Activated CD4-positive, alpha-beta T cell treated with anti-CD3 and anti-CD28 coated beads, Interleukin-2, amount 50 U/mL, for 48 hours (primary cell): ENCODE measurements at places on chromosomes 2 and 18.

DNA sequence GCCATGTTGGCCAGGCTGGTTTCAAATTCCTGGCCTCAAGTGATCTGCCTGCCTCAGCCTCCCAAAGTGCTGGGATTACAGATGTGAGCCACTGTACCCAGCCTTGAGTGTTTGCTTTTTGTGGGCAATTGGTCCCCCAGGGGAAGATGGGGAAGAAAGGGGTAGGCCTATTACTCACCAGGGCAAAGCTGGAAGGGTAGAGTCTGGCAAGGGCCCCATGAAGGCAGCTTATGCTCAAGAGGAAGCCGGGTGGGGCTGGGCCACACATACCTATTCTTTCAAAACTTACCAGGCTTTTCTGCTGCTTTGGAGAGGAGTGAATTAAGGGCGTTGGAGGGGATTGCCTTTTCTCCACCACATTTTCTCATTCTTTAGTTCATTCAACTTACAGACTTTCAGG lies 24.5 kb upstream of the CD28 start:
- DNase-seq: no peak

DNA sequence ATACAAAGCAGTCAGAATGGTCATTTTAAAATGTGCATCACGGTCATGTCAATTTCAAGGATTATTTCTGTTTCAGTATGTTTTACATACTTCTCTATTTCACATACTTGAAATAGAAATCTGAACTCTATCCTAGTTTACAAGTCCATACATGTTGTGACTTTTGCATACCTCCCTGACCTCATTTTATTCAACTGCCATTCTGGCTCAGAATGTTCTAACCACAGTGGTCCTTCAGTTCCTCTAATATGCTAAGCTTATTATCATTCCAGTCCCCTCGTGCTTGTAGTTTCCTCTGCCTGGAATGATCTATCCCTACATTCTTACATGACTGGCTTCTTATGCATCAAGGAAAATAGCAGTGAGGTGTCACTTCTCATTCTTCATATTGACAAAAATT lies 295.6 kb downstream of the KIAA1328 start:
- no peak for DNase-seq

- no peak for DNase-seq
Observed at GRCh38 chr2:60493804-60494387, 59.6 kb downstream of the BCL11A start.

GRCh38 chr2:198097630-198098029 lies 293.2 kb downstream of the PLCL1 start:
- no peak for DNase-seq

DNA sequence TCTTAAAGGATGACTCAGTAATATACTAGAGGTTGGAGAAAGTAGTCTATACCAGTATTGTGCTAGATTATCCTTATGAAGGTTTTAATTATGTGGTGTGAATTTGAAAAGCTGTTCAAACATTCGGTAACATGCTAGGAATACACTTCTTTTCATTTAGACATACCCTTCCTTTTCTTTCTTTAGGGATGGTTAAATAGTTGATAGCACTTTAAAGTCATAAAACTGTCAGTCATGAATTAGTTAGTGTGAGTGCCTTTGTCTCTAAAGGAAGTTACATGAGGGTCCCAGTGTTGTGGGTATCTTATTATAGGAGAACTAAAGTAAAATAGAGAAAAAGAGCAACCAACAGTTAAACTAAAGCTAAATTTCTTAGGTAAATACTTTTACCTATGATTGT lies 149.3 kb downstream of the CSRNP3 start:
- DNase-seq: no peak
